Activated CD4-positive, CD25-positive, alpha-beta regulatory T cell treated with anti-CD3 and anti-CD28 coated beads, Interleukin-2, amount 50 U/mL, for 72 hours (primary cell): ENCODE measurements at places on chromosomes 16 and 17.

- no peak for DNase-seq
These were observed 16.9 kb downstream of the SLC43A2 start for GRCh38 chr17:1611715-1612114.

- no peak for DNase-seq
These were observed 3.1 kb downstream of the RAB11FIP4 start for GRCh38 chr17:31394544-31394943.

- no peak for DNase-seq
These were observed 2.4 kb upstream of the MTSS2 start for GRCh38 chr16:70688246-70688742.

DNA sequence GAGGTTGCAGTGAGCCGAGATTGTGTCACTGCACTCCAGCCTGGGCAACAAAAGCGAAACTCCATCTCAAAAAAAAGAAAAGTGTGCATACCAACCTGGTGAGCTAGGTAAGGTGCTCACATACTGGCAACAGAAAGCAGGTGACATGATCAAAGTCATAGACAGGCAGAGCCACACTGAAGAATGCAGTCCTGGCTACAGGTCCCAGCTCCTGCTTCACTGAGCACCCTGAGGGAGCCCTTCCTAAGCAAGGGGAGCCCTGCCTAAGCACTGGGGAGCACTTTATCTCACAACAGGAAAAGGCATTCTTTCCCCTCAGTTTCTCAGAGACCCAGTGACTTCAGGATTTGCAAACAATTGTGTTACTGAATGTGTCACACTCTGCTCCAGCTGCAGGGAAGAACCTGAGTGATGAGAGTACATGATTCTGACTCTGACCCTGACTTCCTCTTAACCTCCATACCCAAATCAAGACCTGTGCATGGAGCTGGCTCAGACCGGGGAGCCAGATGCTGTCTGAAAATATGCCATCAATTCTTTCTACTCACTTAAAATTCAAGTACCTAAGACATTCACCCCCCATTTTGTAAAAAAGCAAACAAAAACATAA lies 40.5 kb downstream of the ANKRD11 start:
- no peak for DNase-seq

DNA sequence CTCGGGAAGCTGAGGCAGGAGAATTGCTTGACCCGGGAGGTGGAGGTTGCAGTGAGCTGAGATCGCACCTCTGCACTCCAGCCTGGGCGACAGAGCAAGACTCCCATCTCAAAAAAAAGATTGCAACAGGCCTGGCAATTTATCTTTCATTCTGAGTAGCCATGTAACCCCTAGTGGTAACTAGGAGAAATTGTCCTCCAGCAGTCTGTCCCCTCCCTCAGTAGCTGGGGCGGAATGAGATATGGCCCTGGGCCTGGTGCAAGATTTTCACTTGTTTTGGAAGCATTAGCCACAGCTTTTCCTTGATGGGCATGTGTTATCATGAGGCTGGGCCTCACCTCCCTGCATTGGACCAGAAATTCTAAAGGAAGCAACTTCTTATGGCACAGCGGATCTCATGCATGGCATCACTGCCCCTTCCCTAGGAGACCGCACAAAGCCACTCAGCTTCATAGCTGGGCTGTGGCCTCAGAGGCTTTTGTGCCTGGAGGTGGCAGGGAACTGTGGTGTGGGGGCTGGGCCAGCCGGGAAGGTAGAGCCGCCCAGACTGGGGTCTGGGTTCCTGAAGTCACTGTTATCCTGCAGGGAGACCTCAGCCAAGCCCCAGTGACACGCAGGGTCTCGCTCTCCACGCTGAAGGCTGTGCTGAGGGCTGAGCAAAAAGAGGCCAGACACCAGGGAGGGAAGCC lies 13.4 kb downstream of the NATD1 start:
- no peak for DNase-seq

DNA sequence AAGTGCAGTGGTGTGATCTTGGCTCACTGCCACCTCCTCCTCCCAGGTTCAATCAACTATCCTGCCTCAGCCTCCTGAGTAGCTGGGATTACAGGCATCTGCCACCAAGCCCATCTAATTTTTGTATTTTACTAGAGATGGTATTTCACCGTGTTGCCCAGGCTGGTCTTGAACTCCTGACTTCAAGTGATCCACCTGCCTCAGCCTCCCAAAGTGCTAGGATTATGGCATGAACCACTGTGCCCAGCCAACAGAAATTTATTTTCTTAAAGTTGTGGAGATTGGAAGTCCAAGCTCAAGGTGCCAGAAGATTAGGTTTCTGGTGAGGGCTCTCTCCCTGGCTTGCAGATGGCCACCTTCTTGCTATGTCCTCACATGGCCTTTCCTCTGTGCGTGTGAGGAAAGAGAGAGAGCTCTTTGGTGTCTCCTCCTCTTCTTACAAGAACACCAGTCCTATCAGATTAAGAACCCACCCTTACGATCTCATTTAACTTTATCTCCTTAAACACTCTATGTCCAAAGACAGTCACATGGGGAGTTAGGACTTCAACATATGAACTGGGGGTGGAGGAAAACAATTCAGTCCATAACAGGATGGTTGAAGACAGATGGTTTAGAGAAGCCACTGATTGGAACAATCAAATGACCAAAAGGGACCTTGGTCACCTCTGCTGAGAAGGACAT lies 31.8 kb downstream of the C16orf82 start:
- no peak for DNase-seq

DNA sequence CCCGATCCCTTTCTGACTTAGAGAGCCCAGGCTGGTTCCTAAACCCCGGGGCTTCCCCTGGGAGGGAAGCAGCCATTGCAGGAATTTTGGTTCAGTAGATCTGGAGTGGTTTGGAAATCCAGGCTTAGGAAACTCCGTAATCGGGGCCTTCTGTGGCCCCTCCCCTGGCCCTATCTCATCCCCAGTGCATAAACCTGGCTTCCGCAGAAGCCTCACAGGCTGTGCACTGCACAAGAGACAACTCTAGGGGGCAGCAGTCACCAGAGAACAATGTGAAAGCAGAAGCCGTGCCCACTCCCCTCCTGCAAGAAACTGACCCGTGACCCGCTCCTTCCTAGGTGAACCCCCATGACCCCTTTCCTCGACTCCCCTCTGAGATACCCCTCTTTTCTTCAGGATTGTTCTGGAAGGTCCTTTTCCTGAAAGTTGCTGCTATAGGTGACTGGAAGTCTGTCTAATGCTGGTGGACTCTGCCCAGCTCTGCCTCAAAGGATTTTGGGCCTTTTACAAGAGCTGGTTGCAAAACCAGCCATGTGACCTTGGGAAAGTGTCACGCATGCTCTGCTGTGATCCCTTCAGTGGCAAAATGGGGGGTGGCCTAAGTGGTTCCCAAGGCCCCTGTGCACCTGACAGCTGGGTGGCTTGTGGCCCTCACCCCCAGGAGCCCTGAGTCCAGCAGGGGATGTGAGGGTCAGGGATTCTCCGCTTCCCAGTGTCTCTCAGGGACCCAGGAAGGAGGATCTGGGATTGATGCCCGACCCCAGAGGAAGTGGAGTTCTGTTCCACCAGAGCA lies 14.4 kb downstream of the GUCY2D start:
- peak; percentile 54 for DNase-seq

- no peak for DNase-seq
These were observed 62.9 kb downstream of the BCAS3 start for GRCh38 chr17:60740584-60740983.

GRCh38 chr17:50190293-50190602 lies 11.2 kb downstream of the COL1A1 start:
- no peak for DNase-seq

GRCh38 chr17:72876413-72876812 lies 216.1 kb downstream of the SLC39A11 start:
- DNase-seq = no peak

- DNase-seq = no peak
These were observed 1.8 kb downstream of the ST3GAL2 start for GRCh38 chr16:70437017-70437581.

DNA sequence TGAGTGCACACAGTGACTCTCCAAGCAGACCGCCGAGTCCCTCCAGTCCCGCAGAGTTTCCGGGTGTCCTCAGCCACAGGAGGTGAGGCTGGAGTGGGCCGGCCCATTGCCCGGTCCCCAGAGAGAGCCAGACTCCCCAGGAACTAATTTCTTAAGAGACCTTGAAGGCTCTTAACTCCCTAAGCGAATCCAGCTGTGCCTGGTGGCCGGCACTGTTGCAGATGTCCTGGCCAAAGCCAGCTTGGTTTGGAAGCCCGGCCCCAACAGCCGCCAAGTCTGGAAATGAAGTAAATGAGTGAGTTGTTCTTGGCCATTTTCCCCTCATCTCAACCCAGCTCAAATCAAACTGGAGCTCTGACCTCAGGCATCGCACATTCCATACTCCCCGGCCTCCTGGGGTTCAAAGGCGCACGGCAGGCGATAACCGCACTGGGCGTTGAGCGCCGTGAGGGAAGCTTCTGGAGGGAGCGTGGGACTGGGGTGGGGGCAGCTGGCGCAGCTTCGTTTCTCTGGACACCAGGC lies 42.0 kb downstream of the CMIP start:
- DNase-seq = no peak

DNA sequence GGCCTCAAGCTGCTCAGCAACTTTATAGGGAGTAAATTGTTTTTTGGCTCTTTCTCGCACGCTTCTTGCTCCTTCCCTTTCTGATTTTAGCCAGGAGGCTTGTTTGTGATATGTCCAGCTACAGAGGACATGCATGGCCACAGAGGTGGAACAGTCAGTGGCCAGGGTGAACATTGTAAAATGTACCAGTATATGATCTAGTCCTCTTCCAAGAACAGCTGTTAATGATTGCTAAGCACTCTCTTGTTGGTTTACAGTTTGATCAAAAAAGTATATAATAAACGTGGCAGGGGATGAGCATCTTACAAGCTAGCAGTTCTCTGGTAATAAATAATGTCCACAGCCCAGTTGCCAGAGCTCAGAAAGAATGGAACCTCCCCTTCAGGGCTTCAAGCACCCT lies 461.7 kb upstream of the DYNLRB2 start:
- DNase-seq = no peak

GRCh38 chr17:73769479-73769878 lies 125.2 kb upstream of the SDK2 start:
- DNase-seq = no peak

- no peak for DNase-seq
These were observed 34.1 kb downstream of the RNF112 start for GRCh38 chr17:19445105-19445504.

DNA sequence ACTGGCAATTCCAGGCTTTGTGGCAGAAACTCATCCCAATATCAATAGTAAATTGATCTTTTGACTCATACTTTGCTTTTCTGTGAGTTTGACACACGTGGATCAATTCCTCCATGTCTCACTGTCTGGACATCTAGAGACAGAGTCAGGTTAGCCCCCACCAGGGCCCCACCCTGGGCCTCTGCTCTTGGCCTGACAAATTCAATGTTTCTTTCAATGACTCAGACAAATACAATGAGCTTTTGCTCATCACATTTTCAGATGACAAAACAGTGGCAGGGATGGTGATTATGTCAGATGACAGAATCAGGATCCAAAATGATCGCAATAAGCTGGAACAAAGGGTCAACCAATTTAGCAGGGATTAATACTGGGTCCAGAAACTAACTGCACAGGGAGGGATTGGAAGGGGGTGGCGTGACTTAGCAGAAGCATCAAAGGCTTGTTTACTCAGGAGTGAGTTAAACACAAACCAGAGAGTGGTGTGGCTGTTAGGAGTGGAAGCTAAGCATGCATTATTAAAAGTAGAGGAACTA lies 90.5 kb upstream of the ASIC2 start:
- DNase-seq = no peak

GRCh38 chr17:33797181-33797580 lies 457.9 kb upstream of the CCL2 start:
- no peak for DNase-seq

GRCh38 chr16:73771196-73772064 lies 525.2 kb upstream of the PSMD7 start:
- no peak for DNase-seq

DNA sequence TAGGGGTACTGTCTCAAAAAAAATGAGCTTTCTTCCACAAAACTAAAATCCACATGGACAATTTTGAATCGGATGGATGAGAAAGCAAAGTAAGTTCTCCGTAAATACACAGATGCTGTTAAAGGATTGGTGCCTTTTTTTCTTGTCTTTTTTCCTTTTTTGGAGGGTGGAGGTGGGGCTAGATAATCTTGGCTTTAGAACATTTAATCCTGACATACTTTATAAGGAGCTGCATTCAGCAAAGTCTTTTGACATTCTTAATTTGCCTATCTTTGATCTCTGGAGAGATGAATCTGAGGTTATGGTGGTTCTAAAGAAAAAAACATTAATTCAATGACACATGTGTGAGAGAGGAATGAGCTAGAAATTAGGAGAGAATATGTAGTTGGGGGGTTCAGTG lies 312.3 kb upstream of the KCNJ16 start:
- DNase-seq = no peak

GRCh38 chr16:50152807-50153595 lies at the start of gene TENT4B:
TSS of gene TENT4B (plus strand) at chr16:50153306. CDS start at chr16:50153622, 316 bp downstream.
- peak; percentile 87 for DNase-seq

DNA sequence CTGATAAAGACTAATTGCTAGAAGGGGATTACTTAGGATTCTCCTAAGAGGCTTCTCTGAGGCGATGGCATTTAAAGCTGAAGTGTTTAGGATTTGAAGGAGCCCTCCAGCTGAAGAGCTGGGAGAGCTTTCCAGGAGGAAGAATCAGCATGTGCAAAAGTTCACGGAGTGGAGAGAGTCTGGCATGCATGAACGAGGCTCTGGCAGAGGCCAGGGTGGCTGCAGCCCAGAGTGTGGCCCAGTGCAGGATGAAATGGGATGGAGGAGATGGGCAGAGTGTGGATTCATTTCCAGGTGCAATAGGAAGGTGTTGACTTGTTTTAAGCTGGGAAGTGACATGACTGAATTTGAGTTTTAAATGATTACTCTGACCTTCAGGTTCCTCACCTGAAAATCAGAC lies 249.0 kb upstream of the CCL2 start:
- DNase-seq = no peak

DNA sequence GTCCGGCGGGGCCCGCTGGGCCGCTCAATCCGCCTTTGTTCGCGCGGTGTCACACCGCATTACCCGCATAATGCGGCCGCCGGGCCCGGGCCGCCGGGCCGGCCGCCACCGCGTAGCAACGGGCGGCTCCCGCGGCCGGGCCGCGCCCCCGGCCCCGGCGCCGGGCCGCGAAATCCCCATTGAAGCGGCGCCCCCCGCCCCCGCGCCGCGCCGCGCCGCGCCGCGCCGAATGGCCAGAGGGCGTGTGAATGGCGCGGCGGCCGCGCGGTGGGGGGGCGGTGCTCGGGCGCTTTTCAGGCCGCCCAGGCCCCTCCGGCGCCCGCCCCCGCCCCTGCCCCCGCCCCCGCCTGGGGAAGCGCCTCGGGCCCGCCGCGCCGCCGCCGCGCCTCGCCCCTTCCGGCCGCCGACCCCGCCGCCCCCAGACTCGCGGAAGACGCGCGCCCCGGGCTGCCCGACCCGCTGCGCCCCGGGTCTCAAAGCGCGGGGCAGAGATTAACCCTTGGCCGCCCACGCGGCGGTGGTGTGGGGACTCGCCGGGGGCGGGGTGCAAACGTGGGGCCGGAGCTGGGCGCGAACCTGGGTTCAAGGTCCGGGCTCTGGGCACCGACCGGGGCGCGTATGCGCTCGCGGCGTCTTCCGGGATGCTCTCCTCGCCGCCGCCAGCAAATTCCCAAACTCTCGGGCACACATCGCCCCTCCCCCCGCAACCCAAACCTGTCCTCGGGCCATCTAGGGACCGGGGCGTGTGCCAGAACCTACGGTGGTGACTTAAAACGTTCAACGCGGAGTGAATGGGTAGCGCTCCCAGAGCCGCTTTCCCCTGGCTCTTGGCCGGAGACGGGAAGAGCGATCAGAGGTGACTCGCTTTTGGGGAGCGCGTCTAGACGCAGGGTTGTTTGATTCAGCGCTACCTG lies 46.7 kb downstream of the WNT3 start:
- no peak for DNase-seq

GRCh38 chr17:61832463-61832862 lies 30.9 kb downstream of the BRIP1 start:
- DNase-seq = no peak

GRCh38 chr16:5442054-5442453 lies 344.5 kb upstream of the EEF2KMT start:
- no peak for DNase-seq
